ENCODE measurements at places on chromosomes 11 and 22. TPM values are rescaled to one million over a fixed set of nuclear protein-coding genes. Genes with fewer than 3 reads are reported as not detected.

GRCh38 chr11:112163875-112164685, at the start of gene IL18:
TSS of gene IL18 (minus strand) at chr11:112164094. CDS start at chr11:112155053, 9,041 bp downstream.
- no peak for DNase-seq

- DNase-seq, result no peak
Measured at GRCh38 chr22:39308614-39309363, 10.6 kb downstream of the RPL3 start.

GRCh38 chr22:45210577-45210976, 30.1 kb downstream of the KIAA0930 start:
- no peak for DNase-seq

GRCh38 chr11:45993531-45994001, 71.1 kb downstream of the LARGE2 start:
- no peak for DNase-seq

DNA sequence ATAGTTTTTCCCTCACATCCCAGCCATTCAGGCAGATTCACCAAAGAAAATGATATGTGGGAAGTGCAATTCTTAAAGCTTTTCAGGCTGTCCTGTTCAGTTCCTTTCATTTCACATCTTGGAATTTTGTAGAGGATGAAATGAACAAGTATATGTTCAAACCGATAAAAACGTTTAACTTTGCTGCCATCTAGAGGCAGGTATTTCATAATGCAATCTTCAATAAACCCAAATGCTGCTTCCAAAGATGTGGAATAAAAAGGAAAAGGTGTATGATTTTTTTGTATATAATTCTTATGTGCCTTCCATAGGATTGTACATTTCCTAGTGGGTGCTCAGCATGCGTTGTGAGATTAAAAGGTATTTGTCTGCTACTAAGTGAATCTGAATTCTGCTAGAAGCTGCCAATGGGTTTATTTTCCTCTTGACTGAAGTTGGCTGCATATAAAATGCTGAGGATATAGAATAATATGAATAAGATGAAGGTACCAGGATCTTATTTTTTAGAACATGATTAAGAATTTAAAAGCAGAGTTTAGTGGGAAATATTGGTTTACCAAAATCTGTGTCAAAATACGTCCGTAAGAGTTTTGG, 199.3 kb downstream of the PGR start:
- DNase-seq, result no peak

DNA sequence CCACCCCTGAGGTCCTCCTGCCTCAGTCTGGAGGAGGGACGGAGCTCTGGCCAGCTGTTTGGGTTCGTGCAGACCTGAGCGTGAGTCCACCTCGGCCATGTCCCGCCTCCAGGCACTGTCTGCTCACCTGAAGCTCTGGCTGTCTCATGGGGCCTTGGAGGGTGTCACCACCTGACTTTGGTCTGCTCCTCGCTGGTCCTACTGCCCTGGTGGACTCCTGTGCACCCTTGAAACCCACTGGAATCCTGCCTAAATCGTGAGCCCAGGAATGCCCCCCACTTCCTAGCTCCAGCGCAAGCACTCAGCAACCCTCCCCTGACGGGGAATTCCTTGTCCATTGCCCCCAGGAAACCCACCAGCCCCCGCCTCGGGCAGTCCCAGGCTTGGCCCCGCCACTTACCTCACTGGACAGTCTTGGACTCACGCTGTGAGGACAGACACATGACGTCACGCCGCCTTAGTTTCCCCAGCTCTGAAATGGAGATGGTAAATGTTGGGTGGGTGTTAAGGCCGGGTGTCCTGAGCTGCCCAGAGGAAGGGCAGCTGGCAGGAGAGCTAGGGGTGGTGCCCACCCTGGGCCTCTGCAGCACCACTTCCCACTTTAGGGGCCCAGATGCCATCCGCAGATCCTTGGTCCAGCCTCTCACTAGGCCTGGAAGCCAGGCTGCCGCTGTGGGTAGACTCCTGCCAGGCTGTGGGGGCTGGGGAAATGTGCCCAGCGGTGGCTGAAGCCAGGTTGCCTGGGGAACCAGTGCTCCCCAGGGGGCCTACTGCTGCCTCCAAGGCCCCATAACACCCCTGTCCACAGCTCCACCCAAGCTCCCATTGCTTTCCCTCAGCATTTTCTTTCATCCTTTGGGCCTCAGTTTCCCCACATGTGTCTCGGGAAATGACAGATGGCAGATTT, 18.2 kb upstream of the TBX1 start:
- DNase-seq, result no peak

GRCh38 chr11:46281371-46281831, 3.9 kb downstream of the CREB3L1 start:
- DNase-seq, result no peak

GRCh38 chr11:85170184-85170583, 457.0 kb downstream of the DLG2 start:
- no peak for DNase-seq

DNA sequence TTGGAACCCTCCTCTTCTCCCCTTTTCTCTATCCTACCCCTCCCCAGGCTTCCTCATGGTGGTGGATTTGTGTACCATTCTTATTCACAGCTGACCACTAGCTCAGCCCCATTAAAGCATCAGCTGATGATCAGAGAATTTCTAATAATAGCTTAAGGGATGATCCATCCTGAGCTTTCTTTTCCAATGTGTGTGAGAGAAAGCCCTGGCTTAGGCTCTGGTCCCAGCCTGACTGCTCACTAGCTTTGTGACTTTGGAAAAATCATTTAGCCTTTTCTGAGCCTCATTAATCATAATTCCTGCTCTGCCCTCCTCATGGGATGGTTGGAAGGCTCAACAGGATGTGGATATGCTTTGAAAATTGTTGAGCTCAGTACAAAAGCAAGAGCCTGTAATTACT, 26.3 kb upstream of the CCDC90B start:
- no peak for DNase-seq

DNA sequence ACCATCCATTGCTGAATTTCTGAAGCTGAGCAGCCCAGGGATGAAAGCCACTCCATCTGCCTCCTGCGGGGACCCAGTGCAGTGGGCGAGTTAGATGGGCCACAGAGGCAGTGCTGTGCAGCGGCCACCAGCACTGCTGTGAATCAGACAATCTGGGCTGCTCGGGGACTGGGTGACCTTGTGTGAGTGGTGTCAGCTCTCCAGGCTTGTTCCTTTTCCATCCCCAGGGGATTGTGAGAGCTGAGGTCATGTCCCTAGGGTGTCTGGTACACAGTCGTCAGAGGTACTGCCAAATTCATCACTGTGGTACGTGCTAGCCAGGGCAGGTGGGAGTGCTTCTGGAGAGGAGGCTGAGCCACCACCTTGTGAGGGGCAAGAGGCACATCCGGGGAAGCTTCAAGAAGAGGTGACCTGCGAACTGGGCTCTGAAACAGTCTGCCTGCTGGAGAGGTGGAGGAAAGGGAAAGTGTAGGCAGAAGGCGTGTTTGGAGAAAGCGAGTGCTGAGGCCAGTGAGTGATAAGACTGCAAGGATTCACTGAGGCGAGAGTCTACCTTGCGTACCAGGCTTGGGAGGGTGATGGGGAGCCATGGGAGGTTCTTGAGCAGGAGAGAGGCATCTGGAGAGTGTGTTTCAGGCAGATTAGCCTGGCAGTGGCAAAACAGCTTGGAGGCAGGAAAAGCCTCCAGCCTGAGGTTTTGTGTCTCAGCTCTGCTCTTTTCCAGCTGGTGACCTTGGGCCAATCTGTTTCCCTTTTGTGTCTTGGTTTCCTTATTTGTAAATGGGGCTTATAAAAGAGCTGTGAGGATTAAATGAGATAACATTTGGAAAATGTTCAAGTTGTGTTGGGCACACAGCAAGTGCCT, 22.7 kb downstream of the CACNA1I start:
- DNase-seq, result no peak

DNA sequence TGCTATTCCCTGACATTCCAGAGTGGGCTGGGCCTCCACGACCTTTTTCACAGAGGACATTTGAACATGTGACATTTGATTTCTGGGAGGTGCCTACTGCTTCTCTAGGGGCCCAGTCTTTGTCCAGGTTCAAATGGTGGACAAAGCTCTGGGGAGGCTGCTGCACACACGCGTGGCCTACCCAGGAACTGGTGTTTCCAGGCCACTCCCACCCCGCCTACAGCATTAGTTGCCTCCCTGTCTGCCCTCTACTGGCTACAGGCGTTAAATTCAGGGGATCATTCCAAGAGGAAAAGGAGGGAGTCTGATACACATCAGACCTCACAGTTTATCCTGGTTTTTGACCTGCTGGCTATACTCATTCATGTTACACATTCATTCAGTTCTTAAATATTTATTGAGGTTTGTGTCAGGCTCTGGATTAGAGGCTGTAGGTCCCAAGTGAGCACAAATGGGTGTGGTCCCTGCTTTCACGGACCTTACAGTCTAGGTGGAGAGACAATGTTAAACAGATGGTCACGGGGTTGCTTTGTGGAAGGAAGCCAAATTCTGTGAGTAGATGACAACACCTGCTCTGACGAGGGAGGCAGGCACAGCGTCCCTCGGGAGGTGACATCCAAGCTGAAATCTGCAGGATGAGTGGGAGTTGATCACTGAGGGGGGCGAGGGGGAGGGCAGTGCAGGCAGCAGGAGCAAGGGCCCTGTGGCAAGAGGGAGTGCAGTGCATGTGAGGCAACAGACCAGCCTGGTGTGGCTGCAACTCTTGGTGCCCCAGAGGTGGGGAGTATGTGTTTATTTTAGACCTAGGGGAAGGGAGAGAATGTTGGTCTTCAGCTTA, 11.8 kb downstream of the TUB start:
- DNase-seq, result peak; percentile 59

The GP1BB gene
- total RNA-seq, result not detected

The CLMP gene
- total RNA-seq, result not detected

The ZNF280A gene
- total RNA-seq, result not detected

The GAB4 gene
- total RNA-seq, result not detected

The CDC45 gene
- 94.8 TPM for total RNA-seq

The COA4 gene
- total RNA-seq, result 63.9 TPM

The FOLR2 gene
- total RNA-seq, result not detected
